ENCODE measurements at places on chromosomes 6 and 20. TPM values are rescaled to one million over a fixed set of nuclear protein-coding genes. Genes with fewer than 3 reads are reported as not detected.

GSTA2 gene
- not detected for total RNA-seq

CALHM4 gene
- not detected for total RNA-seq

MUC21 gene
- not detected for total RNA-seq

TRIM40 gene
- not detected for total RNA-seq

TP53INP2 gene
- 2.1 TPM for total RNA-seq

TGIF2 gene
- total RNA-seq: 4.8 TPM

WASF1 gene
- 11.7 TPM for total RNA-seq

SLC2A10 gene
- 37.4 TPM for total RNA-seq

NKX2-4 gene
- total RNA-seq: not detected

CYP39A1 gene
- 4.7 TPM for total RNA-seq

MRPS18B gene
- 110 TPM for total RNA-seq

TULP1 gene
- total RNA-seq: not detected

SDC4 gene
- 150 TPM for total RNA-seq

TNXB gene
- 315 TPM for total RNA-seq

MEI4 gene
- not detected for total RNA-seq

FABP7 gene
- not detected for total RNA-seq

PLN gene
- 0.27 TPM for total RNA-seq

PXT1 gene
- total RNA-seq: not detected

TSHZ2 gene
- total RNA-seq: 6.9 TPM
